Stimulated activated CD4-positive, alpha-beta T cell treated with anti-CD3 and anti-CD28 coated beads, Interleukin-1b, Interleukin-23, amount 100 ng/mL, for 1 hour (primary cell): ENCODE measurements at places on chromosomes 5 and 9.

DNA sequence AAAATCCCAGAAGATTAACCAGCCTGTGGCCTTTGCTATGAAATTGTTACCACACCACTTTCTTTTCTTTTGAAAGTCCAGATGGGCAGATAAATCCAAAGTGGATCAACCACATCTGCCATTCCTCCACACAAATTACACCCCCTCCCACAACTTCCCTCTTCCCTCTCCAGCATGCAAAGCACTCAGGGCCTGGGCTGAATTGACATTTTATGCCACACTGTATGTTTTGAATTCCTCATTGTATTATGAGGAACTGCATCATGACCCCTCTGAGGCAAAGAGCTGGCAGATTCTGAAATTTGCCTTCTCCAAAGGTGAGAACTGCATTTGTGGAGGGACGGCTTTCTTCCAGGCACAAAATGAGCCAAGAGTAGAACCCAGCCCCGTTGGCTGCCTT, 589.2 kb upstream of the KLF4 start:
- no peak for DNase-seq

DNA sequence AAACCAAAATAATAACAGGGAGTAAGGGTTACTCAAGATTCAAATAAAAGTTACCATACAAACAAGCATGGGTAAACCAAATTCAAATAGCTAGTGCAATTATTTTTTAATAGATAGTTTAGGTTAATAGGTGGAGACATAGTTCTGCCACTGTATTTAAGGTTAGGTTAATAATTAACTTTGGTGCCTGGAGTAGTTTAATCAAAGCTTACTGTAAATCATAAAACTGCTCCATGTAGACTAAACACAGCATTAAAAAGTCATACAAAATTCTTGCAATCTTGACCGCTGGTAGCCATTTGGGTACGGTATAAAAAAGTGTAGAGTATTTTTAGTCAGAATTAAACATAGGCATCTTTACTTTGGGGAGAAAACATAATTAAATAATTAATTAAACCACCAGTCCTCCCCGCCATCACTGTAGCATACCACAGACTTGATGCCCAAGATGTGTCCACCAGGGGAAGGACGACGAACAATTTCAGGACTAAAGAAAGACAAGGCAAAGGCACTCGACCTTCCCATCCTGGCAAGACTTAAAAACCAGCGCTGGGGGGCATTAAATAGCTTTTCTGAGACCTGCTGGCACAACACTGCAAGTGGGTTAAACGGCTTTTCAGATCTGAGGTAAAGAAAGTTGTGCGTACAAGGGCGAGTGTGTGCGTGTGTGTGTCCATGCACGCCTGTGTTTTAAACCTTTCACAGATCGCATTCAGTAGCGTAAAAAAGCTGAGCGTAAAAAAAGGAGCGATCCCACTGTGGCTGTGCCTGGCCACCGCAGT, 2.9 kb downstream of the SEMA6A start:
- DNase-seq, result no peak

DNA sequence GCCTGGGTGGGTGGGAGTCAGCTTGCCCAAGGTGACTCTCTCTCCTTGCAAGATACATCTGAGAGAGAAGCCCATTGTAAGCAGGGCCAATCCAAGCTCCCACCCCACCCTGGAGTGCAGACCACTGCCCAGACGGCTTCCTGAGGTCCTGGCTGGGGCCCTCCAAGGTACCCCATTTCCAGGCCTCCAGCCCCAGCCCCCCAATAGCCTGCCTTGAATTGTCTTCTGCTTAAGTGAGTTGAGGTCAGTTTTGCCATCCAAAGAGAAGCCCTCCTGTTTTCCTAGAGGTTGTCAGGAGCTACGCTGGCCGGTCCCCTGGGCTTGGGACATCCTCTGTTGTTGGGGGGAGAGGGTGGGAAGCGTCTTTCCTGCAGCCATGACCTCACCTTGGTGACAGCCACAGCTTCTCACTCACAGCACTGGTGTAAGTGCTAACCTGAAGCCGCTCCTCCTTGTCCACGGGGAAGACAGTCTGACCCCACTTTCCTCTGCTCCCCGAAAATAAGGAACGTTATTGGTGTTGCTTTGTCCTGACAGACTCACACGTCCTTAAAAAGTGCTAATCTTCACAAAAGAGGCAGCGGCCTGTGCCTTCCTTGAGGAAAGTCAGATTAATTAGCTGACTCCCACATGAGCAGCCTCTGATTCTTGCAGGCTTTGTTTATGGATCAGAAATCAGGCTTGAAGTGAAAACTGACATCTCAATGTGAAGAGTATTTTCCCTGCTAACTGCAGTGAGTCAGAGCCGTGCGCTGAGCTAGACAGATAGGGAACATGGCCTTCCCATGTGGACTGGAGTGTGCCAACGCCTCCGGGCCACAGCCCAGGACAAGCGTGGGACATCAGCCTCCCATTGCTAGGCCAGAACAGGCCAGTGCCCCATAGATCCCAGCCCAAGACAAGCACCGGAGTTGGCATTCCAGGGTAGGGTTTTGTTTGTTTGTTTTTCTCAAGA, 52.3 kb downstream of the ADAMTS2 start:
- no peak for DNase-seq

DNA sequence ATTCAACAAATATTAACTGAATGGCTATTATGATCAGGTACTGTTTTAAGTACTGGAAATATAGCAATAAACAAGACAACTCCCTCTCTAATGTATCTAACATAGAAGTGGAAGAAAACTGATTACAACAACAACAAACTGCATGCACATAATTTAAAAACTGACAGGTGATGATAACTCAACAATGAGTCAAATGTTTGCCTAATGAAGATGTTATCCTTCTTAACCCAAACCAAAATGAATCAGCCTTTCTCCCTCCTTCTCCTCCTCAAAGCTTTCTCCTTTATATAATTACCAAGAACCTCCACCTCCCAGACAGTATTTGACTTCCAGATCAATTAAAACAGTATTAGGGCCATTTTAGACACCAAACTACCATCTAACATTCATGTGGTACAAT, 49.3 kb downstream of the RICTOR start:
- DNase-seq, result no peak

DNA sequence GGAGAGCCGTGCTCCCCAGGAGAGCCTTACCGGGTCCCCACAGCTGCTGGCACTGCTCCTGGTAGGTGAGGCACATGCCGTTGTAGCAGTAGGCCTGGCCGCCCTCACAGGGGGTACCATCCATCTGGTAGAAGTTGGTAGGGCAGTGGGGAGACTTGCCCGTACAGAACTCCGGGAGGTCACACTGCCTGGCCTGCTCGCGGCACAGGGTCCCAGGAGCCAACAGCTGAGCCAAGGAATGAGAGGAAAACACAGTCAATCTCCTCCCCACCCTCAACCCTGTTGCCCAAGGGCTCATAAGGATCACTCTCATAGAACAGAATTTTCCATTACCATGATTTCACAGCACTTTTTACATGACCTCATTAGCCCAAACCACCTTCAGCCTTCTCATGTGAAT, 36.9 kb downstream of the NIPAL4 start:
- DNase-seq, result no peak

DNA sequence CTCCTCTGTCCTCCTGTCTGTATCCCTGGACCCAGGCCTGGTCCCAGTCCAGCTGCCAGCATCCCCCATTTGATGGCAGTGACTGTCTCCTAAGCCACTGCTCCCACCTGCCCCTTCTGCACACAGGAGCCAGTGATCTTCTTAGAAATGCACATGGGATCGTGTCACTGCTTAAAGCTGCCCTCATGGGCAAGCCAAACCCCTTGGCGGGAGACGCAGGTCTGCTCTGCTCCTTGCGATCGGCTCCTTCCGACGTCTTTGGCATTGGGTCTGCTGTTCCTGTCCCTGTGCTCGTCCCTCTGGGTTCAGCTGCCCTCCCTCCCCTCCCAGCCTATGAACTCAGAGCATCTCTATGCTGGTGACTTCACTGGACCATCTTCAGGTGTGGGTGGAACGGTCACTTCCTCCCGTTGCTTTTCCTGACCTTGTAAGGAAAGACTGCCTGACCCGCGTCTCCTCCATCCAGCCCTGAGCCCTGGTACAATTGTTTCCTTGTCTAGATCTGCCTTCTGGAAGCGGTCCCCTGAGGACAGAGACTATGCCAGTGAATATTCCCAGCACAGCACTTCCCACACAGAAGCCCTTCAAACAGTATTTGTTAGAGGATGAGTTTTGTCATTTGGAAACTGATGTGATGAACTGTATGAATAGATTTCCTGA, 116.5 kb downstream of the ZNF354C start:
- no peak for DNase-seq
